ENCODE measurements at places on chromosomes 2 and 18.

DNA sequence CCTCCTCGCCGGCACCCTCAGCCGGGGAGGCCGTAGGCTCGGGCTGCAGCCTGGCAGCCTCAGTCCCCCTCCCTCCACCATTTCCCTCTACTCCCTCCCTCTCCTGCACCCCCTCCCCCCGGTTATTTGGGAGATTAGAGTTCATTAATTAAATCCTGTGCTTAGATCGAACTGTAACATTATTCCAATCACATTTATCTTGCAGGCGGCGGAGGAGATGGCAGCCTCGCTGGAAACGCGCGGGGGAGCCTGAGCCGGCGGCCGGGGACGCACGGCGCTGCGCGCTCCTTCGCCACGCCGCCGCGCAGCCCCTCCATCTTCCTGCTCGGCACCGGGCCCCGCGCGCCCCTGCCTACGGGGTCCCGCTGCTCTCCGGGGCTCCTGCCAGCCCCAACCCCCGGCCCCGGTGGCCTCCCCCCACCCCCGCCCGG, at the start of gene ST8SIA3:
ST8SIA3 (plus strand) TSS at position 287 of the 431 bp plus-strand sequence. CDS start 290 bp downstream, outside the sequence.
- DNase-seq = no peak

GRCh38 chr2:106124106-106124756, 69.9 kb downstream of the UXS1 start:
- DNase-seq = no peak

GRCh38 chr2:130152816-130153595, 8.1 kb upstream of the CCDC74B start:
- no peak for DNase-seq

DNA sequence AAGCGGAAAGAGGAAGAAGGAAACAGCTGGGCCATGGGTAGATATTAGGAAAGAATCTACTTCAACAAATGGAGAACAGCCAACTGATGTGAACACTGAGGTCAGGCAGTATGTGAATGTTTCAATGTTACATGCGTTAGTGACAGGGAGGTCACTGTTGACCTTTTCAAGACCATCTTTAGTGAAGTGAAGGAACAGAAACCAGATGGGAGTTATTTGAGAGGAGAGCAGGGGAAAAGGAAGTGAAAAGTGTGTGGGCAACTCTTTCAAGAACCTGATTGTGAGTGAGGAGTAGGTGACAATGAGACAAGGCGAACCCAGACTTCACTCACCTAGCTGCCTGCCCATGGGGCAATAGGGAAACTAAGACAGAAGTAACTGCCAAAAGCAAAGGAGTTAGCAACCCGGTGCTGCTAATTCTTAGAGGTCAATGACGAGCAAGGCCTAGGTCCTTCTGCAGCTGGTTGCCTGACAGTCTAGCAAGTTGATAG, 67.0 kb downstream of the SP3 start:
- DNase-seq = no peak

DNA sequence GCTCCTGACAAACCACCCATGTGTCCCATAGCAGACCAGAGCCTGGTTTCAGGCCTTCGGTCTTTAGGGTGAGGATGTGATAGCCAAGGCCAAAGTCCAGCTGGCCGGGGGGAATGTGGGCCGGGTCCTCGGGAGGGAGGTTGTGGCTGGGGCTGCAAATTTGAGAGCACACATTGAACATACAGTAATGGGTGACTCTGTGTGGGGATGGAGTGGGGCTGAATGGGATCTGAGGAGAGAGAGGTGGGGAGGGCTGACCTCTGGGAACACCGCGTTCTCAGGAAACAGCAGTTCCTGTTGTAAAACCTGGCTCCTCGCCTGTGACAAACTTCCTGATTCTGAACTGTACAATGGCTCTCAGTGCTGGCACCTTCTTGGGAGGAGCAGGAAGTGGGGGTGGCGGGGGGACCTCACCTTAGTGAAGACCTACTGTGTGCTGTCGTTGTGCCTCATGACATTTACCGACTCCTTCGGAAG, 48.8 kb downstream of the MCFD2 start:
- DNase-seq = no peak

DNA sequence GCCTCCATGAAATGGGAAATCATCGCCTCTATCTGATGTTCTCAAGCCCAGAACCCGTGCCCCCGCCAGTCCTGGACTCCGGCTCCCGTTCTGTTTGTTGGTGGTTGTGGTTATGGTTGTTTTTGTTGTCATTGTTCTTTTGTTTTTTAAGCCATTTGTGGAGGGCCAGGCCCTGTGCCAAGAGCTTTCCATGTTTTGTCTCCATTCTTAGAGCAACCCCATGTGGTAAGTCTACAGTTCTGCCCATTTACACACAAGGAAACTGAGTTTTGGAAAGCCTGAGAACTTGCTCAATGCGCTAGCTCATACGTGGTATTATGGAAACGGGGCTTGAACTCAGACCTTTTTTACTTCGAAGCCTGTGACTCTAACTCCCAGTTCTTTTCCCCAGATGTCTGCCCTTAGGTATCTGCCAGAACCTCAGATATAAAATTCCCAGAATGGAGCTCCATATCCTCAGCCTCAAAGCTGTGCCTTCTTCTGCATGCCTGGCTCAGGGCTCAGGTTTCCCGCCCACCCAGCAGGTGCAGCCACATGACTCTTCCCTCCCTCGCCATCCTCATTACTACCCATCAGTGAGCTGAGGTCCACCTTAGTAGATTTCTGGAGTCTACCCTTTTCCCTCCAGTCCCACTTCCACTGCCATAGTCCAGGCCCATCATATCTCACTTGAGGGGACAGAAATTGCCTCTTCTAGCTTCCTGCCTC, 194.1 kb downstream of the KLHL29 start:
- no peak for DNase-seq

GRCh38 chr2:109317471-109318095, 188.6 kb downstream of the SH3RF3 start:
- peak; percentile 54 for DNase-seq

GRCh38 chr2:8251856-8252255, 430.0 kb upstream of the ID2 start:
- DNase-seq = no peak

DNA sequence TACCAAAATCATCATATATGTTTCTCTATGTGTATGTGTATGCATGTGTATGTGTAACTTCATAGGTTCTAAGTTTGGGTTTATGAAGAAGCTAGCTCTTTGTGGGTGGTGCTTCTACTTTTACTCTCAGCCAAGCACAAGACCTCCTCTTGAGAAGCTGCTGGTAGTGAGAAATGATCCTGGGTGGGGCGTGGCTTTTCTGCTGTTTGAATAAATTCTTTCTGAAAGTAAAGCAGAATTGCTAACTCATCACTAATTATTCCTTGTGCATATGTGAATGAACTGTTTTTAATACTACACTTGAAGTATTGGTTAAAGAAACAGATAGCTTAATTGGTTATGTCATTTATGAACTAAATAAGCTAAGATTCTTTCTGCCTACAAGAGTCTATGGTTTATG, 7.6 kb upstream of the GAREM1 start:
- no peak for DNase-seq

DNA sequence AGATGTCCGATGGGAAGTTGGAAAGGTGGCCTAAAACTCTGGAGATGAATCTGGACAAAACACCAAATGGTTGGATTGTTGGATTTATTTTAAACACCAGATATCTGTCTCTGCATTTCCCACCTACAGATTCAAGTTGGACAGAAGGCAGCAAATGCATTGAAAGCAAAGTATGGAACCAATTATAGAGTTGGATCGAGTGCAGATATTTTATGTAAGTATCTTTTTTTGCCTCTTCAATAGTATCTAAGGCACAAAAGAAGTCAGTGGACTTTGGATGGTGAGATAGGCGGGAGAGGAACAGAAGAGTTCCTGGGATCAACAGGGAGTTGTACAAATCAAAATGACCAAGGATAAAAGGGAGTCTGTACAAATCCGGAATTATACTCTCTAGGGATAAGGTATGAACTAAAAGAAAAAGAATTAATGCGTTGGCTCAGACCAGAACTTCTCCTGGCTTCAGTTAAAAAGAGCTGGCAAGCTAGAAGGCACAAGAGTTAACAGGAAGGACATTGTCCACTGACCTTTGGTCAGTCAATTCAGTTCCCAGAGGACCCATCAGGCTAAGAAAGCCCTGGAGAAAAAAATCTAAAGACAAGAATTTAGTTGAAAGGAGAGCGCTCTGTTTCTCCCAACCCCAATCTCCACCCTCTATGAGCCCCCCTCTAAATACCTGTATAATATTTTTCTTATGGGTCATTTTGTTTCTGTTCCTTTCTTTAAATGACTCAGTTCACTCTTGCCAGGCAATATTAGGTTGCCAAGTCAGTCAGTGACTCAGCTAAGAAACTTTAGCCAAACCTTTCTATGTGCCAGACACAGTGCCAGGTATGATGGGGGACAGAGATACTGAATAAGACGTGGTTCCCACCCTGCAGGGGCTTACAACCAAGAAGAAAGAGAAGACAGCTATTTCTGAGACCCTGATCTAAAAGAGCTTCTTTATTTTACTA, 29.1 kb downstream of the CPO start:
- DNase-seq = no peak

- DNase-seq = no peak
Measured at GRCh38 chr18:22368021-22368420, 49.7 kb downstream of the CTAGE1 start.

DNA sequence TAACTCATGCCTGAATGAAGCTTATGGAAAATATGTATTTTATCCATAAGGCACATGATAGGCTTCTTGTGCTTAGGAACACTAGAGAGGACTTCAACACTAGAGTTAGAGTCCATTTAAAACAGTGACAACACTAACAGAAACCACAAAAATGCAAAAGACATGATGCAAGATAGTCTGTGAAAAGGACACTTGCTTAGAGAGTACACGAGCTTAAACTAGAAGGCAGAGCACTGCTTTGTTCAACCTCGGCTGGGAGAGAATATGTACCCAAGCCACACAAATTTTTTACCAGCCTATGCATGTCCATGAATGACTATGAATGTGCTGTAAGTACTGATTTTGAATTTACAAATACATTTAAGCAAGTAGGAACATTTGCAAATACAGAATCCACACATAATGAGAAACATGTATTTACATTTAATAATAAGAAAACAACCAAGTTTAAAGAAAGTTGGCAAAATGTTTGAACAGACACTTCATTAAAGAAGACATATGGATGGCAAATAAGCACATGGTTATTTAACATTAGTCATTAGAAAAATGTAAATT, 130.6 kb downstream of the SPOPL start:
- peak; percentile 28 for DNase-seq

DNA sequence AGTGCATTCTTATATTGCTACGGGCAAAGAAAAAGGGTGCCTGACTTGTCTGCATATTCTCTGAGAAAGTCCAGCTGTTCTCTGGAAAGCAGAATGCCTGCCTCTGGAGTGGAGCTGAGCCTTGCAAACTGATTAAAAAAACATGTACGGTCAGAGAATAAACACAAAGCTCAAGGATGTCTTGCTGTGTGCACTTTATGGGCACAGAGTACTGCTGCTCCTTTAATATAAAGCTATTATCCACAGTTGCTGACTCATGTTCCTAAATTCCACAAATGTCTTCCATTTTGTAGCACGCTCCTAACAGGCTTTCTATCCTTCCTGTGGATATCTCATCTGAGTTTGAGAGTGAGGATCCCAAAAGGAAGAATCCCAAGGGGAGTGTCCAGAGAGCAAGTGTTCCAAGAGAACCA, 229.0 kb downstream of the MREG start:
- peak; percentile 96 for DNase-seq

DNA sequence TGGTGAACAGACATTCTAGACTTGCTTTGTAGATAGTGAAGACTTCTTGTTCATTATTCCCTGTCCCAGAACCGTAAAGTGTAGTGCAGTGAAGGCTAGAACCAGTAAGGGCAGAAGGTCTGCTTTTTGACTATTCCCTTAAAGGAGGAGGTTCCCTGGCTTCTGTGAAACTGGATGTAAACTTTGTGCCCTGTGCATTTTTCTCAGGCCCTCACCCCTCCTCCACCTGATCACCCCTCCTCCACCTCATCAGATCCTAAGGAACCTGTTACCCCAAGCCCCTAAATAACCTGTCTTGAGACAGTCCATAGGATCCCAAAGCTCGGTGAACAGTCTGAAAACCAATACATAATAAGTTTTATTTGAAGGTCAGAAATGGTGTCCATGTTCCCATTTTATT, 33.7 kb downstream of the SFT2D3 start:
- no peak for DNase-seq

DNA sequence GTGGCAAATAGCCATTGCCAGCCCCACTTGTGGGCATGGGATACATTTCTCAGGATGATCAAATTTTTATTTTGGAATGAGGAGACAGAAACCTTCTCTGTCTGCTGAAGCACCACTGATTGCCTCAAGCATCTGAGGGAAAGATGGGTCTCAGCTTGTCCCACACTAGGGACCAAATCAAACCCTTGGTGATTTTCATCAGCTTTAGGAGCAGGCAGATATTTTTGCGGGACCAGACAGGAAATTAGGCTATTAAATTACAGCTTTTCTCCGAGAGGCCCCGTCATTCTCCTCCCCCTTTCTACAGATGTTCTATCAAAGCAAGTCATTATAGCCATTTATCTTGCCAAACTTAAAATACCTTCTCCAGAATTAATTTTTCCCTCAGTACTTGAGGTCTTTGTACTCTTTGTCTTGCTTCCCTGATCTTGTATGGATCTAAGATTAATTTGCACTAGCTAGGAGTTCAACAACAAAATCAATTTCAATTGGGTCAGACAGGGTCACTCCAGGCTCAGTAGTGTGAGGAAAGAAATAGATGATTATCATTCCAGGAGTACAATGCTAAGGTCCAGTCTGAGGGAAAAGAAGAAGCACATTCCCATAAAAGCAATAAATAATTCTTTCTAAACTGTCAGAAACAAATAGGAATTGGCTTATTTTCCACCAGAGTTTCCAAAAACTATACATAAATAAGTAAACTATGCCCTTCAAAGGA, 818.1 kb upstream of the SOX11 start:
- DNase-seq = no peak

- DNase-seq = peak; percentile 85
Measured at GRCh38 chr2:233706720-233707119, 6.0 kb upstream of the UGT1A5 start.

- no peak for DNase-seq
Measured at GRCh38 chr2:156037482-156037881, 295.0 kb downstream of the NR4A2 start.

DNA sequence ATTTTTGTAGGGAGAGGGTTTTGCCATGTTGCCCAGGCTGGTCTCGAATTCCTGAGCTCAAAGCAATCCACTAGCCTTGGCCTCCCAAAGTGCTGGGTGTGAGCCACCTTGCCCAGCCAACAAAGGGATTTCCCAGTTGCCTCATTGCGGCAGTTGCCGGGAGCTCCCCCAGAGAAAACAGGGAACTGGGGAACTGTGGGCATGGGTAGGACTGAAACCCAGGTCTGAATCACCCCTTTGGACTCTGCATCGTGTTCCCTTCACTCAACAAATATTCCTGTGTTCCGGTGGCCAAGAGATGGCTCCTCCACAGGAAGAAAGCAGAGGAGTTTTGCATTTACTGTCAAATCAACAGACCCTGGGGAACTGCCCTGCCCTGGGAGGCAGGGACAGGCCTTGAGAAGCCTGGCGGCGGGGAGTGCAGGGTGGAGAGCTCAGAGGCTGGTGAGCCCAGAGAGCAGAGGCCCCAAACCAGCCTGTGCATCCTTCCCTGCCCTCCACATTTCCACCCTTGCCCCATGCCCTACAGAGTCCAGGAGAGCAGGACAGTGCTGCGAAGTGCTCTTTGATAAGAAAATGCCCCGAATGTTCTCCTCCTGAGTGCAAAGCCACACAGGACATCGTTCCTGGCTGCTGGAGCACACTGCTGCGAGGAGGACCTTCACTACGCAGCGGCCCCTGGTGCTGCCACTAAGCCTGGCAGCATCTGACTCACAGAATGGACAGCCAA, 24.9 kb downstream of the MYO7B start:
- no peak for DNase-seq

GRCh38 chr2:54760310-54760709, 36.8 kb downstream of the EML6 start:
- no peak for DNase-seq

GRCh38 chr2:18545384-18545783, 15.1 kb downstream of the RDH14 start:
- DNase-seq = peak; percentile 63

Data from EH (cell line).